Stimulated activated CD4-positive, alpha-beta T cell treated with anti-CD3 and anti-CD28 coated beads, TNF-alpha, amount 100 ng/mL, for 1 hour (primary cell): ENCODE measurements at places on chromosomes 16 and 17.

DNA sequence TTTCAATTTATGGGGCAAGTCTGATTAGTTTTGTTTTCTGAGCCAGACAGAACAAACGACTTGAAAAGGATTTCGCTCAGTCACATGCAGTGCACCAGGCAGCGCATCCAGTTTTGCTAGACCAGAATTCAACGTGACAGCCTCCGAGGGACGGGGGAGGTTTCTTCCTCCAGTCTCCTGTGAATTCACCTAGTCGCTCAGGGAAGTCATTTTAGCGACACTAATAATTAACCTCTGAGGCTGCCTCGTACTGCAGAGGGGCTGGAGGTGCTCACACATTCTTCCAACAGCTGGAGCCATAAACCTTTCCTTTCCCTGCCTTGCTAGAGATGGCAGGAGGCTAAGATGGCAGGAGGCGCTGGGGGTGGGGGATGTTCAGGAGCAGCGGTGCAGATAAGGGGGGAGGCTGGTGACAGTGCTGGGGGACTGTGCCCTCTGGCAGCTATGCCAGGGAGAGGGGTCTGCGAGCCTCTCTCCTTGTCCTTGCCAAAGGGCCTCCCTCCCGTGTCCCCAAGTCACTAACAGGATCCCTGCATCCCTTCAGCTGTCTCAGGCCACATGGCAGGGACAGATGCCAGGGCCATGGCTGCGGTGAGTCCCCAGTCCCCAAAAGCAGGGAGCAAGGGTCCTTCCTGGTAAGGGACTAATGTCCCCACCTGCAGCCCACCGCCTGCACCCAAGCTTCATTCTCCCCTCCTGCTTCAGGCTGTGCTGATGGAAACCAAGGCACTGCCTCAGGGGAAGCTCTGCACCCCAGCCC, 24.0 kb downstream of the MXRA7 start:
- no peak for DNase-seq

DNA sequence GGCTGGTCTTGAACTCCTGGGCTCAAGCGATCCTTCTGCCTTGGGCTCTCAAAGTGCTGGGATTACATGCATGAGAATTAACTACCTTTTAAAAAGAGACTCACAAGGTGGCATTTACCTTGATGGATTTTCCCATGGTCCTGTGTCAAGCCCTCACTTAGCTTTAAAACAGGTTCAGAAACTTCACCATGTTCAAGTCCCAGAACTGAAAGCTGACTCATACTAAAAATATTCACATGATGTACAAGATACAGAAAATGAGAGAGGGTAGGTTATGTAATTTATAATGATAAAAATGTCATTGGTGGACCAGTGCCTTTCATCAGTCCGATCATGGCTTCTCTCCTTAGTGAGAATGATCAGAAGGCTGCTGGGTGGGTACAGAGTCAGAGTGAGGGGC, 4.3 kb upstream of the AKAP1 start:
- DNase-seq: no peak

DNA sequence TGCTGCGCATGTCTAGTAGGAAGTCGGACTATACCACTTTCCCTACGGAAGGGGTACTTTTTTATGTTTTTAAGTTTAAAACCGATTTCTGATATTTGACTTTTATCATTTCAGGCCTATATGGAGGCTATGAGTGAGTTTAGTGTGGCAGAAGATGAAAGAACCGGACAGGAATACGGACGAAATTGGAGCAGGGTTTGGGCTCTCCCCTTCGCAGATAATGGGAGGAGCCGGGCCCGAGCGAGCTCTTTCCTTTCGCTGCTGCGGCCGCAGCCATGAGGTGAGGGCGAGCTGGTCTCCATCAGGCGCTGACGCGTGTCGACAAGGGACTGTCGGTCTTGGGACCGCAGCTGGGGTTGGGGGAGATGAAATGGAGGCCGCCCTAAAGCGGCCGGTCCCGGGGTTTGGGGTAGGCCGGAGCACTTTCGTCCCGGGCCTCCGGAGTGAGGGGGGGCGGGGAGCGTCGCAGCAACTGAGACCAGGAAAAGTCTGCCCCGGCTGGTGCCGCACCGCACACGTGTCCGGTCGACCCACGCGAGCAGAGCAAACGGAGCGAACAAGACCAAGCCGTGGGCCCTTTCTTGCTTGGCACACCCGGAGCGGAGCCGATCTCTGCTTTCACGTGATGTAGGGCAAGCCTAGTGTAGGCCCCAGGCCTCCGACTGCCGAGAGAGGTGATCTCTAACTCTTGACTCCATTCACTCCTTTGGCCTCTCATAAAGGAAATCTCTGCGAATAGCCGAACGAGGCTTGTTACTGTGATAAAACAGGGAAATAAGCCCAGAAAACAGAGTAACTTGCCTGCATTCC, at the start of gene RPL19:
TSS of gene RPL19 (plus strand) at position 214 of the 810 bp plus-strand sequence. CDS start at position 276, 62 bp downstream.
- peak; percentile 65 for DNase-seq

DNA sequence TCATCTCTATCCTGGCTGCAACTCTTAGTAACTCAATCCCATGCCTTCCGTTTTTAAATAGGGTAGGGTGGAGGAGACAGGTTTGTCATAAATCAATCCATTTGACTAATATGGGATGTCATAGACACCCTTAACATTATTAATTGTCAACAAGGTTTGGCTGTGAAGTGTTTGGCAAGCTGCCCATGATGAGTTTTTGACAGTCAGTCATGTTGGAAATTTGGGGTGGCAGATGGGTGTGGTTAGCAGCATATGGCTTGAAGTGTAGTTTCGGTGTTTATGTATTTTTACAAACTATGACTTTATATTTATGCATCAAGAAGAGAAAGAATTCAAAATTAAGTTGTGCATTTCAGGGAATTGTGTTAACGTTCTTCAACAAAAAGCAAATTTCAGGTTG, 221.8 kb upstream of the CDH5 start:
- no peak for DNase-seq

- no peak for DNase-seq
These were observed 25.5 kb downstream of the WNT9B start for GRCh38 chr17:46876926-46877325.

GRCh38 chr17:18964550-18964949, 12.6 kb downstream of the SLC5A10 start:
- DNase-seq: no peak

- no peak for DNase-seq
These were observed 5.7 kb upstream of the LPO start for GRCh38 chr17:58232707-58233156.

DNA sequence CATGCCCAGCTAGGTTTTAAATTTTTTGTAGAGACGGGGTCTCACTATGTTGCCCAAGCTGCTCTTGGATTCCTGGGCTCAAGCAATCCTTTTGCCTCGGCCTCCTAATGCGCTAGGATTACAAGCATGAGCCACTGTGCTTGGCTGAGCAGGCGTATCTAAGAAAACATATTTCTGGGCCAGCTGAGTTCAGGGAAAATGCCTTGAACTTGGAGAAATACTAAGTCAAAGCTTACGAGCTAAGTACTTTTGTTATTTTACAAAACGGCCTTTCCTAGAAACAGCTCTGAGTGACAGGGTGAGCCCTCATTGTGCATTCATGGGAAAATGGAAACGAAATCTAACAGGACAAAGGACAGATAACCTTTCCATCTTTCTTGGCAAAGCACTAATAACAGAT, 24.7 kb downstream of the DNAI2 start:
- no peak for DNase-seq

DNA sequence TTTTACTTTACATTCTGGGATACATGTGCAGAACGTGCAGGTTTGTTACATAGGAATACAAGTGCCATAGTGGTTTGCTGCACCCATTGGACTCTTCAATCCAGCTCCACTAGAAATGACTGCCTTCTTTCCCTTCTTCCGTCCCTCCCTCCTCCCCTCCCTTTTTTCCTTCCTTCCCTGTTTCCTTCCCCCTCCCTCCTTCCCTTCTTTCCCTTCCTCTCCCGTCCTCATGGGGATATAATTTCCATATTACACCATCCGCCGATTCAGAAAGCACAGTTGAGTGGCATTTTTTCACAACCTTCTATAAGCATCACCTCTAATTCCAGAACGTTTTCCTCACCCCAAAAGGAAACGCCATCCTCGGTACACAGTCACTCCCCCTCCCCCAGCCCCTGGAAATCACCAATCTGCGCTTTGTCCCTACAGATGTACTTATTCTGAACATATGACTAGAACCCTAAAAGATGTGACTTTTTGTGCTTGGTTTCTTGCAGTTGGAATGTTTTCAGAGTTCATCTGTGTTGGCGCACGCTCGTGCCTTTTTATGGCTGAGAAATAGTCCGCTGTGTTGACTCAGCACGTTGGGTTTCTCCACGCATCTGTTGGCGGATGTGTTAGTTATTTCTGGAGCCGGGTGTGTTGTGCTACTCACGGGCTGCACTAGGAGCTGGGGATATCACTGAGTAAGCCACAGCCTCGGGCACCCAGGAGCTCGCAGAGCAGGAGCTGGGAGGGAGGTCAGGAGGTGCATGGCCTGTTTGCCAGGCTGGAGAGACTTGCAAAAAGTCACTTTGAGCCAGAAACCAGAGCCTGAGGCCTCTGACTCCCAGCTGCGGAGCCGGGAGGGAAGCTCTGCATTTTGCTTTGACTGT, 336.4 kb downstream of the SEC14L1 start:
- DNase-seq: no peak
